ENCODE measurements at places on chromosomes 5 and 9. TPM values are rescaled to one million over a fixed set of nuclear protein-coding genes. Genes with fewer than 3 reads are reported as not detected.

The COL5A1 gene
- 1,154 TPM for total RNA-seq

The GPR151 gene
- total RNA-seq, result not detected

The NR3C1 gene
- total RNA-seq, result 30.5 TPM

The KCNN2 gene
- total RNA-seq, result not detected

The ARHGEF39 gene
- 1.5 TPM for total RNA-seq

The DNAJC18 gene
- total RNA-seq, result 14.5 TPM

The MUSK gene
- not detected for total RNA-seq

The LTC4S gene
- 34.0 TPM for total RNA-seq

The GRM6 gene
- total RNA-seq, result not detected

The PCDHGB5 gene
- total RNA-seq, result 23.3 TPM

The LHX3 gene
- total RNA-seq, result not detected

The TEX48 gene
- not detected for total RNA-seq

The EFNA5 gene
- 5.8 TPM for total RNA-seq

The ETF1 gene
- total RNA-seq, result 68.1 TPM

The KIF24 gene
- total RNA-seq, result 0.70 TPM

The KIF12 gene
- total RNA-seq, result not detected

The NELFB gene
- 33.8 TPM for total RNA-seq
